Type B pancreatic cell (in vitro differentiated cells): ENCODE measurements at places on chromosomes 4 and X.
A peak's percentile ranks its signal among the peaks of the same experiment; 100 is the strongest.

DNA sequence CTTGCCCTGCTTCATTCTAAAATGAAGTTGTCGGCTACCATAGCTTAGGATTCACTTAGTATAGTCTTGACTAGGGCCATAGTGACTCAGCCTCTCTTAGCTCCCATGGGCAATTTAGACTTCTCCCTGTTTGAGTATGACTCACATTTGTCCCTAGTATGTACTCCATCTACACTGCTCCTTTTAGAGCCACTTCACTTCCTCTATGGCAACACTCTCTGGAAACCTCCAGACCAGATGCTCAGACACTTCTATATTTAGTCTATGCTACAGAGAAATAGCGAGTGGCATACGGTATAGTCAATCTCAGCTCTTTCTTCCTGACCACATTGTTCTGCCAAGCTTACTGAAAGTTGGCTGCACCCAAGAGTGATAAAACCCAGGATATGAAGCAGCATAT lies 11.2 kb downstream of the MEPE start:
- no peak overlapping the region for H3K27ac ChIP-seq
- no peak overlapping the region for H3K4me3 ChIP-seq
- H3K36me3 ChIP-seq: no peaks in the 10 kb centered on the region
- DNase-seq: no peak
- H3K27me3 ChIP-seq: peaks cover 19% of the 10 kb centered on the region

- H3K4me1 ChIP-seq: peaks cover 3% of the 10 kb centered on the region
- no peak for DNase-seq
- H3K4me3 ChIP-seq: no peak overlapping the region
- H3K27me3 ChIP-seq: peaks cover 5% of the 10 kb centered on the region
- H3K36me3 ChIP-seq: no peaks in the 10 kb centered on the region
These were observed 8.2 kb downstream of the SYN1 start for GRCh38 chrX:47611489-47611888.

- no peaks in the 10 kb centered on the region for H3K27me3 ChIP-seq
- H3K4me3 ChIP-seq: no peak overlapping the region
- no peak for DNase-seq
- no peak overlapping the region for H3K27ac ChIP-seq
- no peaks in the 10 kb centered on the region for H3K36me3 ChIP-seq
These were observed 327.5 kb upstream of the FRG1 start for GRCh38 chr4:189613207-189613606.

DNA sequence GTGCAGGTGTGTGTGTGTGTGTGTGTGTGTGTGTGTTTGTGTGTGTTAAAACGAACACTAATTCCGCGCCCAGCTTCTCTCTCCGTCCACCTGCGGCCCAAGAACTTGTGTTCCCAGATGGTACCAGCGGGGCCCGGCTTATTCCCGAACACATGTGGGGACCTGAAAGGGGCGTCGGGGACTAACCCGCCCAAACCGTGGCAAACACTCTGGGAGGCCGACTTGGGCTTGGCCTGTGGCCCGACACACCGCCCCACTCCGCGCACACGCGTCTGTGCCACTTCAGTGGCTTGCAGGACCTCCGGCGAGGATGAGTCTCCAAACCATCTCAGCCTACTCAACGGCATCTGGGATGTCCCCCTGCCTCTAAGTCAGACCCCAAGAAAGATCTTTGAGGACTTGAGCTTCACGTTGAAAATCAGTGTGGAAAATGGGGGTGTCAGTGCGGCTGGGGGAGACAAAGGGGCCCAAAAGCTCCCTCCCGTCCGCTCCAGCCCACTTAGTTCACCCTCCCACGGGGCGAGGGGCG lies 790 bp upstream of the HHIP start:
- peaks cover 20% of the 10 kb centered on the region for H3K4me1 ChIP-seq
- peak overlapping the region; percentile 83 for H3K4me3 ChIP-seq
- H3K27ac ChIP-seq: no peak overlapping the region
- DNase-seq: no peak
- H3K36me3 ChIP-seq: no peaks in the 10 kb centered on the region
- H3K27me3 ChIP-seq: peaks cover 43% of the 10 kb centered on the region

DNA sequence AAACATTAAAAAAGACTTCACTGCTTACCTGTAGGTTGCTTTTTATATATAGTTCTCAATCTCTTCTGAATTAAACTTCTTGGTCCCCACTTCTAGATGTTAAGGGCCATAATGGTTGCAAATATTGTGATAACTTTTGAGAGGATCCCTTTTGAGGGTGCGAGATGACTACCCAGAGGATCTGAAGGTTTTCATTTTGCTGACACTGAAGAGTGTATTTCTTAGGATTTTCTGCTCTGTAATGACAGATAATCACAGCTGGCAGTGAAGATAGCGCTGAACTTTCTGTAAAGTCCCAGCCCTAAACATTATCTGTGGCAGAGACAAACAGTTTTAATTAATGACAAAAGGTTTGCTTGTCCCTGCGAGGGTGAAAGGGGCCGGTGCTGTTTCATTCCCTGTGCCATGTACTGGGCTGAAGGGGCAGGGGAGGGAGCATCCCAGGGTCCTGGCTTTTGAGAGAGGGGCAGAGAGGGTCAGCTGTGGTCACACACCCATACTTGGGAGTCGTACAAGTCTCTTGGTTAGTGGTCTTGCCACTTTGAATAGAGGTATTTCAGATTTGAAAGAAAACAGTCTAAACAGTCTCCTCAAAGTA lies 22.2 kb downstream of the CLCN4 start:
- H3K27me3 ChIP-seq: no peaks in the 10 kb centered on the region
- H3K4me1 ChIP-seq: peaks cover under 1% of the 10 kb centered on the region
- H3K36me3 ChIP-seq: no peaks in the 10 kb centered on the region
- H3K27ac ChIP-seq: no peak overlapping the region
- H3K4me3 ChIP-seq: no peak overlapping the region

DNA sequence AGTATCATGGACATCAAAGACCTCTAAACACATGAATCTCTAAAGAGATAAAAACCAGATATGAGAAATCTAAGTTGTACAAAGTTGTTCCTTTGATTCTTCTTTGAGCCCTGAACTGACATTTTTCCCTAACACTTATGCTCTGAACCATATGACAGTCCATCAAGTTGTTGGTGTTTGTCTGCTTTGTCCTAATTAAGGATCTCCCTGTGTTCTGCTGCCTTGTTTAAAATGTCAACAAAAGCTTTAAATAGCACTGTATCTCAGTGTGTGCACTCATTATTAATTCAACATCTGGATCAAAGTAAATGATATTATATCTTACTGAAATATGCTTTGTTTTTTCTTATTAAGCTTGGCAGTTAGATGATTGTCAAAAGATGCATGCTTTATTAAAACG lies 321.8 kb downstream of the MAPK10 start:
- H3K36me3 ChIP-seq: no peaks in the 10 kb centered on the region
- H3K27me3 ChIP-seq: no peaks in the 10 kb centered on the region
- no peak overlapping the region for H3K27ac ChIP-seq
- no peak overlapping the region for H3K4me3 ChIP-seq

DNA sequence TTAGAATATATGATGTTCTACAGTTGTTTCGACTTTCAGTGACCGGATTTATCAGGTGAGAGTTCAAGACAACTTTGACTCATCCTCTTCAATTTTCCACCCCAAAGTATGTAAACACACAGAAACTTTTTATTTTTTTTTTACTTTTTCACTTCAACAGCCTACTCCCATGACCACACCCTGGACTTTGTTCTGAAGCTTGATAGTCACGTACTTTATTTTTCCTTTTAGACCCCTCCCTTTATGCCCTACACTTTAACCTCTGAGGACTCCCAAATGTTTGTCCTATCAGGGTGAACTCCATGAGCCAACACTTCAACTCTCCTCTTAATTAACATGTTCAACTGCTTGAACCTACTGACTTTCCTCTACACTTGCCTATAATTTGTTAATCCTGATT lies 2.5 kb upstream of the DDX60 start:
- H3K27me3 ChIP-seq: no peaks in the 10 kb centered on the region

GRCh38 chrX:149527705-149528104 lies 13.1 kb upstream of the EOLA1 start:
- peaks cover 4% of the 10 kb centered on the region for H3K4me1 ChIP-seq
- H3K36me3 ChIP-seq: no peaks in the 10 kb centered on the region
- DNase-seq: no peak
- peak overlapping the region; percentile 21 for H3K4me3 ChIP-seq
- H3K27me3 ChIP-seq: no peaks in the 10 kb centered on the region
- peak overlapping the region; percentile 83 for H3K27ac ChIP-seq
